Activated CD4-positive, alpha-beta T cell treated with anti-CD3 and anti-CD28 coated beads, Interleukin-2, amount 50 U/mL, for 4 hours (primary cell): ENCODE measurements at places on chromosomes 6 and 20.

- no peak for DNase-seq
Observed at GRCh38 chr6:62775427-62776022, 435.7 kb upstream of the FKBP1C start.

DNA sequence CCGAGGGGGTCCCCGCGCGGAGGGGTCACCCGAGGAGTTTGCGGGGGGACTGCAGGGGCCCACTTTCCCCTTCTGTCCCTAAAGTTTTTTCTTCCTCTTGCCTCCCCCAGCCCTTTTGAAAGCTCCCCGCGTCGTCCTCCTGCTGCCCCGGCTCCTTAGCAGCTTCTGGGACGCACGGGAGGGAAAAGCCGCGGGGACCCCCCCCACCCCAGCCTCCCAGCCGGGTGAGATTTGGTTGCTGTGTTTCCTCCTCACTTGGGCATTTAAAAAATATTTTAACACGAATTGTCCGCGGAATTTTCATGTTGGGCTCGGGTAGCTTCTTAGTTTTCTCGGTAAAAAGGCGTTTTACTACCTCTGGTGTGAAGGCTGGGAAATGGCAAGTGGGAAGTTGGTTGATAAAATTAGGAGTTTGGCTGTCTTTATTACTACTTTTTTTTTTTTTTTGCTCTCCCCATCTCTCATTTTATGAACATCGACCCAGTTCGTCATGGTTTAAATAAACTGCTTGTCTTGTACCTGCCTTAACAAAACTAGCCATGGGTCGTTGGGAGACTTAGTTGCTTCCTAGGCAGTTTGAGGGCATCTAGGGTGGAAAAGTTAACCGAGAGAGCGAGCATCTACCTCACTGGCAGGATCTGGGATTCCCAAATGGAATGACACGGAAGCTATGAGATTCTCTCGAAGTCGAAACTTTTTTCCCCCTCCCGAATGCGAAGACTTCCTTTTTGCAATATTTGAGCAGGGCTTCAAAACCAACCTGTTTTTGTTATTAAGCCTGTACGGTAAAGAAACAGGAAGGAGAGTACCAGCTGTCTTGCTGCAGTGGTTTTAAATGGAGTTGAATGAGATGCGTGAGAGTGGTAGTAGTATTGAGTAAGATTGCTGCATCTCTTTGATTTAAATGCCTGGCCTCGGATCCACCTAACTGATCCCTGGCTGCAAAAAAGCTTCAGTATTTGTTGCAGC is 868 bp downstream of the NCOA3 start:
- DNase-seq = no peak

GRCh38 chr6:88006557-88006956 is 41.1 kb upstream of the SPACA1 start:
- no peak for DNase-seq

DNA sequence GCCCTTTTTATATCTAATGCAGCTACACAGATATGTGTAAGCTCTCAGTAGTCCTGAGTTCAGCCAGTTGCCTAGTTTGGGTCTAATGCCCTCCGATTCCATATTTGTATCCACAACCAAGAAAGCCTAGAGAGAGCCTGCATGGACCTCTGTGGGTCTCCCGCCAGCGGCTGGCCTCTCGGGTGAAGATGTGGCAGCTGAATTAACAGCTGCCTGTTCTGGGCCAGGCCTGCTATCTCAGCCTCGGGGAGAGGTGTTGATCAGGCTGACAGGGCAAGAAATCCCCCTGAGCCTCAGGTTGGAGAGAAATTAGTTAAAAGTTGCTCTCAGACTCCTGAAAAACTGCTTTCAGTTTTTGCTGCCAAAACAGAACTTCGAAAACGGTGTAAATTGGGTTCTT is 19.8 kb downstream of the PTK7 start:
- DNase-seq = no peak

DNA sequence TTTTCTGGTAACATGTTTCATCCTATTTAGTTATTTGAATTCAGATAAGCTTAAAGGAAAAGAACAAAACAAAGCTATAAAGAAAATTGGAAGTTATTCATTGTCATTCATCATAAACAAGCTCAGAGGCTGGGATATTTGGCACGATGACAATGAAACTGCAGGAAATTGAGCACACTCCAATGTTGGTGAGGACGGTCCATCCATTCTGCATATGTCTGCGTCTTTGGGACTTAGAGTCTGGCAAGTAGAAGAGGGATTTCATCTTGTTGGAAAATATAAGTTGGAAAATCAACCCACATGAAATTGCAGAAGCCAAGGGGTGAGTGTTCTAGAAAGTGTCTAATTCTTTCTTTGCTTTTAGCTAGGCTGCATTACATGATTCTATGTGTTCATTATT is 78.4 kb downstream of the HDGFL1 start:
- DNase-seq = no peak

DNA sequence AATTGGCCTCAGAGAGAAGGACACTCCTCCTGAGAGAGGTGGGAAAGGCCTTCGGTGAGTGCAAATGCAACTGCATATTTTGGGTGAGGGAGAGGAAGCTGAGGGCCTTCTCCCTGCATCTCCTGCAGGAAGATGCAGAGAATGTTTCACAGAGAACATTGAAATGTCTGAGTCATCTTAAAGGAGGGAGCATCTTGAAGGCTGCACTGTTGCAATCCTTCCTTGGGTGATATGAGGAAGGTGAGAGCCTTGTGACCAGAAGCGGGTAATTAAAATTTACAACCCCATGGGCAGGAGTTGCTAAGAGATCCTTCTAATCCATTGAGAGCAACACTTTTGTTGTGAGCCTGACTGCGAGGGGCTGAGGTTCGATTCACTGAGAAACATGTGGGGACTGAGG is 375.7 kb upstream of the MARCKS start:
- no peak for DNase-seq

- DNase-seq = no peak
Observed at GRCh38 chr6:28390688-28391087, 8.9 kb downstream of the ZSCAN12 start.

DNA sequence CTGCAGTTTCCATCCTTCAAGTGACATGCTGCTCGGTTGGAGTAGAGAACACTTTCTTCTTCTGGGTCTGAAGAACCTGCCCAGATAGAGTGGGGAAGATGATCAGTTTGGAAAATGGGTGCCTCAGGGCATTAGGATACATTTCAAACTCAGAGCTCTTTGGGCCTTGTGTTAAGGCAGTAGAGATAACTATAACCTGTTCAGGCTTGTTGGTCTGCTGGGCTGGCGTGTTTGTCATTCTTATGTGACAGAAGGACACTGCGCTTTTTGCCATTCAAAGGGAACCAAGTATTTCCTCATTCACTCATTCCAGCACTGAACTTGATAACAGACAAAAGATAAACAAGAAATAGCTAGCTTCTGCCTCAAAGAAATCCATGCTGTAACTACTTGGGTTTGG is 3.8 kb downstream of the TOMM34 start:
- DNase-seq = no peak

GRCh38 chr6:107629548-107630129 is 139.7 kb downstream of the SOBP start:
- DNase-seq = no peak

- DNase-seq = no peak
Observed at GRCh38 chr6:169045486-169045885, 208.2 kb downstream of the THBS2 start.

DNA sequence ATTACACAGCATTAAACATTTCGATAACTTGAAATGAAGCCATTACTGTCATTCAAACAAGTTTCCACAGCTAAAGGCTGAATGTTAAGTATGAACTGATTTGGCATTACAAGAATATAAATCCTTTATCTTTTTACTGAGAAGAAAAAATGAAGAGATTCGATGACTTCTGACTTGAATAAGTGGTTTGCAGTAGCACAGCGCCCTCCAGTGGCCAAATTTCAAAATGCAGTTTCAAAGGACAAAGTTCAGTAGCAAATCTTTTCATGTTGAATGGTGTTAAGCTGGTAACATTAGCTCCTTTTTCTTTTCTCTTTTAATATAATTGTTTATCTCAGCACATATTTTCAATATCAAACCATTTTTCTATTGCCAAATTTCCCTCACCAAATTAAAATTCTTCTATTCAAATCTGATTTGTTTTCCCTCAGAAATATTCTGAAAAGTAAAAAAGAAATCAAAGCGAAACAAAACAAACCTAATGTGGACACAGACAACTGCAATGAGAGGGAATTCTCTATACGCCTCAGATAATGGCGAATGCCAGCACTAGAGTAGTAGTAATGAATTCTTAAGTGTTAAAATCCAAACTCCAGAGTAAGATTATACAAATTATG is 145.7 kb downstream of the BTBD9 start:
- DNase-seq = peak; percentile 79

DNA sequence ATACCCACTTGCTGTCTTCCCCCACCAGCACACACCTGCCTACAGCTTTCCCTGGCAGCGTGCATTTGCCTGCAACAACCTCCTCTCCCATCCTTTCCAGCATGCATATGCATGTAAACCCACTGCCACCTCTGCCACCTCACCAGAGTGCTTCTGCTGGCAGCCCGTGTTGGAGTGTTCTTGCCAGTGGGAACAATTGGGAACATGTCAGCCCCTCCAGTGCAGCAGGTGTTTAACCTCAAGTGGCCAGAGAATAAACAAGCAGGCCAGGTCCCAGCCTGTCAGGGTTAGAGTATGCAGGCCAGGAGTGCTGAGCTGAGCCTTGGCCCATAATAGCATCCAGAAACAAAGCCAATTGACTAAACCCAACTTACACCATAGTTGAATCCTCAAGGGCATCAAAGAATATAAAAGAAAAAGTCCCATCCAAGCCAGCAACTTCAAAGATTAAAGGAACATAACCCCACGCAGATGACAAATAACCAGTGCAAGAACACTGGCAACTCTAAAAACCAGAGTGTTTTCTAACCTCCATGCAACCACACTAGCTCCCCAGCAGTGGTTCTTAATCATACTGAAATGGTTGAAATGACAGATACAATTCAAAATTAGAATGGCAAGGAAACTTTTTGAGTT is 1212.1 kb upstream of the CITED2 start:
- no peak for DNase-seq

DNA sequence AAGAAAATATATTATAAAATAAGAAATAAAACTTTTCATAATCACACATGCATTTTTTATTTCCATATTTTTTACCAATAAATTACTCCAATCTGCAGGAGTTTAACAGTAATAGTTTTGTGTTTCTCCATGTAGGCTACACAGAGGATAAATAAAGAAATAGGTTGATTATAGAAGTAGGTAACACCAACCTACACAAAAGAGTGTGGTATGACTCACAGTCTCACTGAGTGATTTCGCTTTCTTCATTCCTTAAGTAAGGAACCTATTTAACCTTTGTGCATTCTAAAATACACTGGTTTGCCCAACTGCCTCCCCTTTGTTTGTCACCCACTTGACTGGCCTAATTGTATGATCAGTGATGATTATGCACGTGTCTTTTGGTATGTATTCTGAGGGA is 244.2 kb upstream of the RIMS1 start:
- no peak for DNase-seq

DNA sequence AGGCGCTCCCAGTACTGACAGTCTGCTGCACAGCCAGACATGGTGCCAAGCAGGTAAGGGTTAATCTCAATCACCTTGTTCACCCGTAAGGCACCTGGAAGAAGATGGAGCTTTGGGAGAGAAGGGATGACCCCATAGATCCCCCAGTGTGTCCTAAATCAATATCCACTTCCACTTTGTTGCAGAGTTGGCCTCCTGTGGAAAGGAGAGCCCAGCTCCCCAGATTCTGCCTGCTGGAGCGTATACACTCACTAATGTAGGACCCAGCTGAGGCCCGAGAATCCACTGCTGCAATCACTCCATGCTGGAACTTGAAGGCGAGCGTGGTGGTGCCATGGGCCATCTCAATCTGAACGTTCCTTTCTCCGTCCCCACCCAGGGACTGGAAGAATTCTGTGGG is 1.2 kb downstream of the PSMB8 start:
- DNase-seq = no peak

DNA sequence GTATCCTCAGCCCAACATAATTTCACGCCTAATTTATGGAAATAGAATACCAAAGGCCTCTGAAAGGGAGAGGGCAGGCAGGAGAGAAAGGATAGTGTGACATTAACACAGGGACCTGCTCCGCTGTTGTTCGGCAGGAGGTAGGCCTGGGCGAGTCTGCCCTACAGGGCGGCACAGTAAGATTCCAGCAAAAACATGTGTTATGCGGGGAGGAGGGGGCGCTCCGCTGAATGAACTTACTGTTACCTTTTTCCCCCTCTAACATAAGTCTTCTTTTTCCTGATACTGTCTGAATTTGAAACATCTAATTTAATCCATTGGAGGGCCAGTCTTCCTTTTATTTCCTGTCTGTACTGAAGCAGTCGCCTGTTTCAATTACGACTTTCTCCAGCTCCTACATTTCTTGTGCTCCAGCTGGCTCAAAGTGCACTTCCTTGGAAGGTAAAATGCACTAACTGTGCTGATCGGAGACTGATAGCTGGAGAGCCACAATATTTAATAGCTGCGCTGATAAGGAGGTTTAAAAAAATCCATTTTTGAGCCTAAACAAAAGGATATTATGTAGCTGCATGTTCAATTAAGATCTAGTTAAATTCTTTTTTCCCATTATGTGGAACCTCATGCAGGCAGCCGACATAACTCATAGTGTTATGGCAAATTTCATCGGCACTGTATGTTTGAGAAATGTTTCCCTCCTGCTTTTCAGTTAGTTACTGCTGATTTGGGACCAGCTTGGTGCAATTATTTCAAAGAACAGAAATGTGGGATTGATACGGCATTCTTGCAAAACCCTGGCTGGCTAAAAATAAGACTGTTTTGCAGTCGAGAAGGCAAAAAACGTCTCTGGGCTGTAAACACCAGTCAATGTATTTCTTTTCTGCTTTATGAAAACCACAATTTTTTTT is 193.0 kb downstream of the FOXC1 start:
- DNase-seq = no peak

- no peak for DNase-seq
Observed at GRCh38 chr20:23270382-23270911, 80.1 kb upstream of the NXT1 start.

DNA sequence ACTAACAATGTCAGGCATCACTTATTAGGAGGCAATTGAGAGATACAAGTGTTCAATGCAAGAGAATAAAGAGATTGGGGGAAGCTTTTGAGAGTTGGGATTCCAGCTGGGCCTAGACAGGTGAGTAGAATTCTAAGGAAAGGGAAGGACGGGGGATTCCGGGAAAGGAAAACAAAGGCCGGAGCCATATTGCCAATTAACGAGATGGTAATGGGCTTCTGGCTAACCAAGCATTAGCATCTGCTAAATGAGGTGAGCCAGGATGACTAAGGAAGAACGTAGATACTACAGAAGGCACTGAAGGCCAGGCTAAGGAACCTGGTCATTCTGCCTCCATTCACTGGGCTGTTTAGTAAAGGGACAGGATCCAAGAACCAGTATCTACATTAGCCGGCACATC is 10.5 kb downstream of the FYN start:
- DNase-seq = no peak

GRCh38 chr20:21503345-21503744 is 10.5 kb downstream of the NKX2-2 start:
- no peak for DNase-seq

GRCh38 chr6:168139121-168139520 is 60.1 kb upstream of the FRMD1 start:
- no peak for DNase-seq

DNA sequence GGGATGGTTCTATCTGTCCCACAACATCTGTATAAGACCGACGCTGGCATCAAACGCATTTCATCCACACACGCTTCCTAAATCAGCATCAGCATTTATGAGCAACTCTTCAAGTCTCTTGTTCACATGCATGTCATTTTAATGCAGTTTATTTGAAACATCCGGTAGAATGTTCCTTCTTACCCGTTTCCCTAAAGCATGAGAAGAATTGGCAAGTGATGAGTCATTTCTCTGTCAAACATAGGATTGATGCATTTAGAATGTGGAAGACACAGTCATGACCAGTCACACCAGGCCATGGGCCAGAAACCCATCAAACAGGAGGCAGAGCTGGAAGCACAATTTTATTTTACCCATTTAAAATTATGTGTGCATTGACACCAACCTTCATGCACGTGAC is 122.8 kb downstream of the UST start:
- no peak for DNase-seq
